ENCODE measurements at places on chromosomes 3 and 15.

DNA sequence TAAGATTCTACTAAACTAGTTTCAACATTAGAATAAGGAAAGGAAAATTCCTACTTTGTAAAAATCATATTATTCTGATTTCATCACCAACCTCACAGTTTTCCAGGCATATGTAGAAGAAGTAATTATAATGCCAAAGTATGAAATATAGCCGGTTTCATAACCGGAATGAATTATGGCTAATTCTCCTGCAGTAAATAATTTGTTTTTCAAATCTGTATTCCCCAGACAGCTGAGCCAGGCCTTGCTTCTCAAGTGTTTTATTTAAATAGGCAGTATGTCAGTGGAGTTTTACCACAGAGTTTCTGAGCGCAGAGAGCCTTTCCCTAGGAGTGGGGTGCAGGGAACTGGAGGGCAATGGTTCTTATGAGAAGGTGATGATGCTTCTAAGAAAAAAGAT is 8.7 kb upstream of the CPA3 start:
- DNase-seq = no peak

- no peak for DNase-seq
Measured at GRCh38 chr3:207973-208372, 11.4 kb downstream of the CHL1 start.

DNA sequence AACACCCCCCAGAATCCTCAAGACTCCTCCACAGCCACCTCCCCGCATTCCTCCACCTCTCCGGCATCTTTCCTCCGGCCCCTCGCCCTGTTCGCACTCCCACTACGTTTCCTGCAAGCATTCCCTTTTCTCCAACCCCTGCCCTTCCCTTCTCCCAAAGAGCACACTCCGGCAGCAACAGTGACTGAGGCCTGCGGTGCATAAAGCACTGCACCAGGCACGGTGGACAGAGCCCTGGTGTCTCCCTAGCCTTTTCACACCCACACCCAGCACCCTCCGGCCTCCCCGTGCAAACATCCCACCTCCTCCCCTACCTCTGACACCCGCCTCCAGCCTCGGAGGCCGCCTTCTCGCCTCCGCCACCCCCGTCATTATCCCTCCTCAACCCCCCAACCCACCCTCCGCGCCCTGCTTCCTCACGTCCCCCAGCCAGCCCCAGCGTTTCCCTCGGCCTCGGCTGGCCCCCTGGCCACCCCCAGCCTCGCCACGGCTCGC is 577 bp downstream of the ZNF148 start:
- DNase-seq = no peak

DNA sequence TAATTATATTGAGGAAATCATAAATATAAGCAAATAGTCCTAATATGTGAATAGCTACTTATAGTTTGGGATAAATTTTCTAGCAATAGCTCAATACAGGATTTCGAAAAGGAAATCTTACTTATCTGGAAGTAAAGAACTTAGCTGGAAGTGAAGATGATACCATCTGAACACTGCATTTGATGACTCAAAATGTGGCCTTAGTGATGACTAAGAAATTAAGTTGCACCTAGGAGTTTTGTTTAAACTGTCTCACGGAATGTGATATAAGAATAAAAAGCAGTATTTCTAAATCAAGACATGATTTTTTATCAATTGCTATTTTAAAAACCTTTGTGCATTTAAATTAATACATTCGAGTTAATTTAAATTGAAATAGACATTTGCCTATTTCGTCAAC is 91.2 kb downstream of the EOMES start:
- no peak for DNase-seq

- no peak for DNase-seq
Measured at GRCh38 chr3:131361464-131362421, 19.8 kb upstream of the NUDT16 start.

- DNase-seq = no peak
Measured at GRCh38 chr15:89426500-89426899, 69.9 kb downstream of the RHCG start.

- no peak for DNase-seq
Measured at GRCh38 chr15:98384328-98385029, 263.9 kb upstream of the IGF1R start.

DNA sequence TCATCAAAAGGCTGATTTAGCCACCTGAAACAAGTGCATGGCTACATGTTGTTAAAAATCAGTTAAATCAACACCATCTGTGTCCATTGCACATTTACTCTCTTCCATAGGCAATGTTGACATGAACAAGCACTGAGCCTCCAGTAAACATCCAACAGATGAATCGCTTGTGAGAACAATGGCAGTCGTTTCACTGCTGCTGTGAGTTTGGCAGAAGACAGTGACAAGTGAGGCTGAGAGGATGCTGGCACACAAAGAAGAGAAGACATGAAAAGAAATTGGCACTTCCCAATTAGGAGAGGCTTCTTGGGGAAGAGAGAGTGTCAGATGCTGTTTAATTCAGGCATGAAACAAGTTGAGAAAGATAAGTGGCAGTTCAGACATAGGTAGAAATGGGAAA is 227.4 kb upstream of the STT3B start:
- DNase-seq = no peak
